Left ventricle myocardium superior (tissue), 1 donor: ENCODE measurements at places on chromosomes 1 and 21. TPM values are rescaled to one million over a fixed set of nuclear protein-coding genes. Genes with fewer than 3 reads are reported as not detected.
A peak's percentile ranks its signal among the peaks of the same experiment; 100 is the strongest.

DNA sequence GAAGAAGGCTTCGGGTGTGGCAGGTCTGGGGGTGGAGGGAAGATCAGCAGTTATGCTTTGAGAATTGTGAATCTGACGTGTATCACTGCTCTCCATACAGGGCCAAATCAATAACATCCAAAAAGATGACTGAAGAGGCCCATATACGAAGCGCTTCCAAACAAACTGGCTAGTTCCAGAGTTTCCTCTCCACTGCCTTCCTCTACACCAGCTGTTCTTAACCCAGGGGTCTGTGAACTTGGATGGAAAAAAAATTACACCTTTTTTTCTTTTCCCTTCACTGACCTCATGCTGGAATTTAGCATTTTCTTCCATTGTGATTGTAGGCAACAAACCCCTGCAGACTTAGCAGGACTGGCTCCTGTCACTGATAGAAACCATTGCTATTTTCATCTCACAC, 77.1 kb upstream of the NBL1 start:
- no peak for DNase-seq

GRCh38 chr1:113199760-113200455, 126.9 kb downstream of the LRIG2 start:
- DNase-seq = no peak

GRCh38 chr1:203916756-203917155, 55.4 kb downstream of the SNRPE start:
- no peak for DNase-seq

Gene PATJ
- 125 TPM for total RNA-seq

Gene NPL
- 3.9 TPM for total RNA-seq

Gene RAB7B
- total RNA-seq = 1.6 TPM

Gene B4GALT2
- total RNA-seq = 35.6 TPM

GRCh38 chr1:187010571-187011309, 182.0 kb downstream of the PLA2G4A start:
- DNase-seq = no peak

DNA sequence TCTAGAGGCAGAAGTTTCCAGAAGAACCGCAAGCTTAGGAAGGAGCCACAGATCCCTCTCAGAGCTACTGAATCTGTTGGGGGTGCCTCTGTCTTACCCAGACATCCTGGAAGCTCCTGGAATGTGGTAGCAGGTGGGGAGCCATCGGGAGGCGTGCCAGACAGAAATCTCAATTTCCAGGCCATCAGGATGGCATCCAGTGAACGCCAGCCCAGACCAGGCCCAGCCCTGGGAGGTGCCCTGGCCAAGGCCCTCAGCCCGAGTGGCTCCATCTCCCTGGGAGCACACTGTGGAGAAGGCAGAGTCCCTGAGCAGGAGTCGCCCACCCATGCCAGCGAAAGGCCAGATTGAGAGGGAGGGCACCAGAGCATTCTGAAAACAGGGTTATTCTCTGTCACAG, 2.5 kb downstream of the ABCA4 start:
- DNase-seq = no peak

DNA sequence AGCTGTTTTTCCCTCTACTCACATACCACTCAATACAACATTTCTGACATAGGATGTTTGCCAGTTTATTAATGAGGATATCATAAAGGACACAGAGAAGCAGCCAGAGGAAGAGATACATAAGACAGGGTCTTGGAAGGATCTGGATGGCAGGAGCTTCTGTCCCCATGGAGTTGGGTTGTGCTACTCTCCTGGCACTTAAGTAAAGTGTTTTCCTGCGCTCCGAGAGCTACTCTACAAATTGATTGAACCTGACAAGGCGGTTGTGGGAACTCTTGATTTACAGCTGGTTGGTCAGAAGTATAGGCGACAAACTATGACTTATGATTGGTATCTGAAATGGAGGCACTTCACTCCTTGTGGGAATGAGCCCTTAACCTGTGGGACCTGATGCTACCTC, 208.8 kb downstream of the HMCN1 start:
- no peak for DNase-seq

DNA sequence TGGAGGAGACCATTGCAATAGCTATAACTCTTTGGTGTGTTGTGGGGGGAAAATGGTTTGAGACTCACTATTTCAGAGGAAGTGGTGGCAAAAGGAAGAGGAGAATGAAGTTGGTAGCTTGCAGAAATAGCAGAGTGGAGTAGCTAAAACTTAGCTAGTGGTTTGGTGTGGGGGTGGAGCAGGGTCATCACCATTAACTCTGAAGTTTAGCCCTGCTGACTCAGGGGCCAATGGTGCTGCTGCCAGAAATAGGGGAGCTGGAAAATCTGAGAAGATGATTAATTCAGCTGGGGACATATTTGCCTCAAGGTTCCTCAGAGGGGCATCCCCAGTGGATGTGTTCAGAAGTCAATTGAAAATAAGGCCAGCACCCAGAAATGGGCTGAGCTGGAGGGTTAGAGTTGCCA, 65.4 kb downstream of the RUNX1 start:
- DNase-seq = no peak

GRCh38 chr1:28045777-28046176, 42.6 kb downstream of the EYA3 start:
- DNase-seq = no peak

DNA sequence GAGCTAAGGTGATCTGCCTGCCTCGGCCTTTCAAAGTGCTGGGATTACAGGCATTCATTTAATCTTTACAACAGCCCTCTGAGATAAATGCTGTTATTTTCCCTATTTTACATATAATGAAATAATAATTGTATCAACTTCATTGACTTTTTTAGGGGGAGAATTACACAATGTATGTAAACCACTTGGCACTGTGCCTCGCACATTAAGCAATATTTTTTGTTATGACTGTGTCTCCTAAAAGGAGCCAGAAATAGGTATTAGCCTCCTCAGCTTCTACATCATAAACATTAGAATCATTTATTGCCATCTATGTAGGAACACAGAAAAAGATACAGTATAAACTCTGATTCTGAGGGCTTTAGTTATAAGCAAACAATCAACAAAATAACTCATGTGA, 1.1 kb upstream of the DNAJC28 start:
- DNase-seq = no peak

- no peak for DNase-seq
Observed at GRCh38 chr1:245433561-245433960, 278.8 kb downstream of the KIF26B start.

DNA sequence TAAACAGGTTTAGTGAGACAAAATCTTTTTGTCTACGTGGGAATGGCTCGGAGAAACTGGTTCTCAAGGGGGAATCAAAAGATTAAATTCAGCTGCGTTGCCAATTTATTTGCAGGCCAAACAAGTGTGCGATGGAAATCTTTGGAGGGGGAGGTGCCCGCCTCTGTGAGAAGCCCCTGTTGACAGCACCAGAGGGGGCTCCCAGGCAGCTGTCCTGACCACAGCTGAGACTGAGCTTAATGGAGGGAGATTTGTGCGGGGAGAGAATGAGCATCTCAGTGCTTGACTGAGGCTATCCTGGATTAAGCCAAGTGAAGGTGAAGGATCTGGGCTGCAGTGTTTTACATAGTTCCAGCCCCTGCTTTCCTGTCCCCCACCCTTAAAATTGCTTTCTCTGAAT, 169.7 kb downstream of the ATG4C start:
- no peak for DNase-seq

Gene IGSF21
- 1.8 TPM for total RNA-seq

DNA sequence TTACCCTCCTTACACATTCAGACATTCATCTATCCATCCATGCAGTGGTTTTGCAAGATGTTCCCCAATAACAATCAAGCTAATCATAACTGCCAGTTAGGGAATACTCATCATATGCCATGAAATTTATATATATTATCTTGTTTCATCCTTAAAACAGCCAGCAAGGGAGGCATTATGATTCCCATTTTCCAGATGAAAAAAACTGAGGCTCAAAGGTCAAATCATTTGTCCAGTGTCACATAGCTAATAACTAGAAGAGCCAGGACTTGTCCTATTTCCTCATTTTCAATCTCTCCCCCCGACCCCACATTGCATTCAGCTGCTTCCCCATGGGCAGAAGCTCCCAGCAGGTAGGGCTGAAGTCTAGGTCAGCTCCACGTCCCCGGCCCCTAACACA, 7.0 kb upstream of the COL8A2 start:
- no peak for DNase-seq

- no peak for DNase-seq
Observed at GRCh38 chr1:33036051-33036525, 595 bp downstream of the AK2 start.

DNA sequence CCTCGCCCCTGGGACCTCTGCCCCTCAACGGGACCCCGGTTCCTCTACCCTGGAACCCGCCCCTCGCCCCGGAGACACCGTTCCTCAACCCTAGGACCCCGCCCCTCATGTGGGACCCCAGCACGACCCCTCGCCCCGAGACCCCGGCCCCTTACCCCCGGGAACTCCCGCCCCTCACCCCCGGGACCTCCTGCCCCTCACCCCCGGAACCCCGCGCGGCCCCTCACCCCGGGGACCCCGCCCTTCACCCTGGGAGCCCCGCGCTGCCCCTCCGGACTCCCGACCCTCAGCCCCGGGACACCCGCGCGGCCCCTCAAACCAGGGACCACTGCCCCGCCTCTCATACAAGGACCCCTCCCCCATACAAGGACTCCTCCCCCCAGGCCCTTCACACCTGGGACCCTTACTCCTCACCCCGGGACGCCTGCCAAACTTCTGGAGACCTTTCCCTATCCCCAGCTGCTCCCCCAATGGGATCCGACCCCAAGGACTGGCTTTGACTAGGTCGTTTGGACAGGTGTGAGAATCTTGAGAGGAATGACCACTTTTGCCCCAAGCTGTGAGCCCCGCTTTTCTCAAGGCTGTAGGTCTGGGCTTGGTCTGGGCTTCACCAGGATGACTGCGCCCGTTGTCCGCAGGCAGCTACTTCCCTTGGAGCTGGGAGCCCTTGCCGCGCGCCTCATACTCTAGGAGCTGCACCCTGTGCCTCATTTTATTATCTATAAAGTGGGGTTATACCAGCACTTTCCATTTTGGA, 843 bp downstream of the DIP2A start:
- peak; percentile 69 for DNase-seq

Gene NBPF10
- 0.72 TPM for total RNA-seq

- DNase-seq = peak; percentile 52
Observed at GRCh38 chr1:35726450-35727433, 8.1 kb upstream of the C1orf216 start.

DNA sequence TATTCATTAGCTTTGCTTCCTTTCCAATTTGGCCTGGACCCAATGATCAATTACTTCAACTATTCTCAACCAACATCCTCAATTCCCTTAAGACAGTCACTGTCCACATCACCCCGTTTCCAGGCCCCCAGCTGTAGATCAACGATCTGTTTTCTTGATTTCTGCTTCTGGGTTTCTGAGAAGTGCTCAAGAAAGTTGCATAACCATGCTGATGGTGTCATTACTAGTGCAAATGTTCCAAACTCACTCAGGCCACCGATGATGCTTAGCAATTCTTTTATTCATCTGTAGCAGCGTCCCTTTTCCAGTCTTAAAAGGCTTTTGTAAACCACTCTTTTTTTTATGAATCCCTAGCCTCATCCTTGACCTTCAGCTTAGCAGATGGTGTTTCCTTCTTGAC, 155.8 kb upstream of the PTGFR start:
- no peak for DNase-seq

Gene OR2T29
- not detected for total RNA-seq

- DNase-seq = no peak
Observed at GRCh38 chr1:5110508-5110907, 456.1 kb downstream of the AJAP1 start.

DNA sequence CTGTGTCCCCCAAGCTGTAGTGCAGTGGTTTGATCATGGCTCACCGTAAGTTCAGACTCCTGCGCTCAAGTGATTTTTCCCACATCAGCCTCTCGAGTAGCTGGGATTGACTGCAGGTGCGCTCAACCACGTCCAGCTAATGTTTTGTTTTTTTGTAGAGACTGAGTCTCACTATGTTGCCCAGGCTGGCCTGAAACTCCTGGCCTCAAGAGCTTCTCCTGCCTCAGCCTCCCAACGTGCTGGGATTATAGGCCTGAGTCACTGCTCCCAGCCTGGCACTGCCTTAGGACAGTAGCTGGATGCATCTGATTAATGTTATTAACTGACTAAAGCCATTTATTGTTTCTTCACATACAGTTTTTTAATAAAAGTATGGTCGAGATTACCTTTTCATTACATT, 40.2 kb downstream of the RNF11 start:
- DNase-seq = no peak

DNA sequence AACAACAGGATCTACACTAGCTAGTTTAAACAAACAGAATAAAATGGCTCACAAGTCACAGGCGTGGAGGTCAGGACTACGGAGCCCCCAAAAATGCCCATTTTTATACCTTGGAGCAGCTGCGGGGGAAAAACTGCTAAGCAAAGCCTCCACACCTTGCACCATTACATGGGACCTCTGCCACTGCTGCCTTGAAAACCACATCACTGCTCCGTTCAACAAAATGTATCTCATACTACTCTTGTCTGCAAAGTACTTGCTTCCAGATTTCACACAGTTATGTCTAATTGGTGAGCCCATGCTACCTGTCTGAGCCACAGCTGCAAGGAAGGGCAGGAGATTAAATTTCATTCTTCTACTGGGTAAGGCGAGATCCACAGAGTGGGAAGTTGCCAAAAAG, 24.4 kb downstream of the MRPL39 start:
- no peak for DNase-seq

- DNase-seq = peak; percentile 80
Observed at GRCh38 chr1:110207831-110208230, 2.3 kb upstream of the KCNC4 start.

Gene OR10J1
- total RNA-seq = not detected

- DNase-seq = no peak
Observed at GRCh38 chr1:115958866-115959265, 17.4 kb upstream of the SLC22A15 start.

- DNase-seq = no peak
Observed at GRCh38 chr1:125118147-125118993, 3933.6 kb downstream of the SRGAP2C start.

DNA sequence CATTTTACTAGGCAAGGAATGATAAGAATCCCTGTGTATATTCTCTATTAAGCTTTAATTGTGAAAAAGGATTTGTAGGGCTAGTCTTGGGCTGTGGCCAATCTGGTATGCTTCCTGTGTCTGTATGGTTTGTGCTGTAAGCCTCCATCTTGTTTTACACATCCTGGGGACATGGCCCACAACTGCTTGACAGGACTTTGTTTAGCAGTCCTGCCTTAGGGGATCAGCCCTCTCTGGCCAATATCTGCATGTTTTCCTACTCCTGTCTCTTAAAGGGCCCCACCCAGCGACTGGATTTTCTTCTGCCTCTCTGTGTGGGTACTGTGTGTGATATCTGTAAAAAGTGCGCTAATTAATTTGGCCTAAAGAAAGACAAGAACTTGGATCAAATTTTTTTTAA, 813.2 kb downstream of the PLA2G4A start:
- no peak for DNase-seq

- DNase-seq = no peak
Observed at GRCh38 chr1:180642781-180643180, 11.0 kb downstream of the XPR1 start.
